ENCODE measurements at places on chromosomes 11 and 22.

DNA sequence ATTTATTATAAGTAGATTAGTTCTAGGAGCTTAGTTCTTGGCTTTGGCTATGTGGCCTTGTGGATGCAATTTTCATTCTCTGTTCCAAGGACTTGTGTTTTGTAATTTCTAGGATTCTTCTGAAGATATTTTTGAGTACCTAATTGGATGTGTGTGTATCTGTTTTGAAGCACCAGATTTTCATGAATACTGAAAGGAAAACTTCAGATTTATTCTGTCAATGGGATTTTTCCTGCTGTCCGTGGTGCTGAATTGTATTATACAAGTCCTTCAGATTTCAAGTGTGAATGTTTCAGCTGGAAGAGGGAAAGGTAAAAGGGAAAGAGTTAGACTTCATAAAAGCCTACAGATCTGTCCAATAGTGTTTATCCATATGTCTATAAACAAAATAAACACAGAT is 18.2 kb upstream of the SYN3 start:
- no peak for DNase-seq

GRCh38 chr11:68710409-68710808 is 26.1 kb downstream of the GAL start:
- no peak for DNase-seq

GRCh38 chr11:86719781-86720463 is 47.5 kb upstream of the ME3 start:
- DNase-seq: no peak

GRCh38 chr11:5712507-5712906 is 22.9 kb downstream of the TRIM22 start:
- DNase-seq: no peak
